ENCODE measurements at places on chromosomes 1 and 21.

GRCh38 chr1:102842606-102843005 lies 265.7 kb downstream of the COL11A1 start:
- DNase-seq, result no peak

DNA sequence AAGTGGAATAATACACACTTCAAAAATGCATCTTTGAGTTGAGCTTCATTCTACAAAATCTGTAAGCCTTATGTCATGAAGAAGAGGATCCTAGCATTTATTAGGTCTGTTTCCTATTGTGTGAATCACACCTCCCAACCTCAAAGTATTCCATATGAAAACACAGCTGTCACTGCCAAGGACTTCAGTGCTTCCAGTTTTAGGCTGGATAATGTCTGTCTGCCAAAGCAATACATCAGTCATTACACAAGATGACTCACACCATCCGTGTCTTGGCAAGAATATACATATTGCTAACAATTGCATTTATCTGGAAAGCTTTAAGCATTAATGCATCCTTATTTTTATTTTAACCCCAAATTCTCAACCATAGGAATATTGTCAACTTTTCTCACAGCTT lies 125.7 kb upstream of the TMPRSS15 start:
- DNase-seq, result peak; percentile 43

- no peak for DNase-seq
These were observed 46.9 kb upstream of the NADK start for GRCh38 chr1:1825217-1825616.

GRCh38 chr1:64675718-64676345 lies 69.0 kb upstream of the RAVER2 start:
- peak; percentile 35 for DNase-seq

GRCh38 chr1:36486439-36487335 lies 4.0 kb upstream of the CSF3R start:
- DNase-seq, result peak; percentile 50

GRCh38 chr1:29356663-29357062 lies 120.3 kb downstream of the PTPRU start:
- DNase-seq, result no peak

GRCh38 chr1:44646261-44647110 lies 27.8 kb downstream of the TMEM53 start:
- DNase-seq, result no peak

GRCh38 chr1:225897595-225898514 lies 8.9 kb upstream of the LEFTY1 start:
- no peak for DNase-seq

GRCh38 chr1:221724931-221725605 lies 16.8 kb downstream of the DUSP10 start:
- peak; percentile 88 for DNase-seq

- no peak for DNase-seq
These were observed 22.7 kb downstream of the COL6A2 start for GRCh38 chr21:46120301-46121285.

- peak; percentile 27 for DNase-seq
These were observed 136.6 kb downstream of the LYPLAL1 start for GRCh38 chr1:219310181-219310728.

GRCh38 chr1:194273660-194274059 lies 1087.2 kb upstream of the B3GALT2 start:
- no peak for DNase-seq

DNA sequence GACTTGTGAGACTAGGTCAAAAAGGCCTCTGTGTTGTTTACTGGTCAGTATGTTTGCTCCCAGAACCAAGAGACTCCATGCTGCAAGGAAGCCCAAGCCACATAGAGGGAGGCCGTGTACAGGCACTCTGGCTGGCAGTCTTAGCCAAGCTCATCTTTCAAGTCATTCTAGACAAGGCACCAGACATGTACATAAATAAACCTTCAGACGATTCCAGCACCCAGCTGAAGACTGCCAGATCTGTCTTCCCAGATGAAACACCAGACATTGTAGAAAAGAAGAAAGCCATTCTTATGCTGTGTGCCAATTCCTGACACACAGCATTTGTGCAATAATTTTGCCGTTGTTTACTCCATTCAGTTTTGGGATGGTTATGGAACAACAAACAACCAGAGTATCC lies 595.5 kb downstream of the KIF26B start:
- DNase-seq, result no peak

GRCh38 chr1:11984576-11984975 lies 4.3 kb downstream of the MFN2 start:
- no peak for DNase-seq

GRCh38 chr1:205604825-205605505 lies 26.8 kb downstream of the ELK4 start:
- peak; percentile 16 for DNase-seq

GRCh38 chr1:45493116-45493697 lies 2.2 kb upstream of the TESK2 start:
- peak; percentile 64 for DNase-seq

DNA sequence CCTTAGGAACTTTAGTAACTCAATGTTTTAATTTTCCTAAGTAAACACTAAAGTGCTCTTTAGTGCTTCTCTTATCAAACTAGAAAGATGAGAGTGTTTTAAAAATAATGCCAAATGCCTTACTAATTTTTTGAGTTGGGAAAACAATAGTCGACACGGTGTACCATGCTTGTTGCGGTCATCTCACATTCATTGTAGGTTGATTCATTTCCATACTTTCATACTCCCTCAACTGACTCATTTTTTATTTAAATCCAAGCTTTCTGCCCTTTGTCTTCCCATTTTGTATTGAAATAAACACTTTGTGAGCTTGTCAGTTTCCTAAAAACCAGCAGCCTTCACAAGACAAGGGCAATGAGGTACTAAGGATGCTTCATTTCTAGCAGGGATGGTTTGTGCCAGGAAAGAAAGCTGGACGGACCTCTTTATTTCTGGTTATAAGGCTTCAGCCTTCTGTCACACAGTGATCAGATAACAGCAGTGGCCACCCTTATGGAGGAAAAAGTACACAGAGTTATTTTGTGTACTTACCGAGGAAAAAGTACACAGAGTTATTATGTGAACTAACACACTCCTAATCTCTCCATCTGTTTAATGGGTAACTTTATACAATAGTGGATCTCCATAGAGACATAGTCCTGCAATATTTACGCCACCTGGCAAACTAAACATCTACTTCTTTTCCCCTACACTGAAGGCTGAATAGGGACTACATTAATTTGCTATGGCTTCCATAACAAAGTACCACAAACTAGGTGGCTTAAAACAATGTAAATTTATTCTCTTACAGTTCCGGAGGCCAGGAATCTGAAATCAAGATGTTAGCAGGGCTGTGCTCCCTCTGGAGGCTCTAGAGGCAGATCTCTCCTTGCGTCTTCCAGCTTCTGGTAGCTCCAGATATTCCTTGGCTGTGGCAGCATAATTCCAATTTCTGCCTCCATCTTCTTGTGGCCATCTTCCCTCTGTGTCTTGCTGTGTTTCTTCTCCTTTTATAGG lies 13.0 kb upstream of the CCDC190 start:
- no peak for DNase-seq

GRCh38 chr1:96521994-96522760 lies 199.4 kb upstream of the PTBP2 start:
- DNase-seq, result peak; percentile 59

DNA sequence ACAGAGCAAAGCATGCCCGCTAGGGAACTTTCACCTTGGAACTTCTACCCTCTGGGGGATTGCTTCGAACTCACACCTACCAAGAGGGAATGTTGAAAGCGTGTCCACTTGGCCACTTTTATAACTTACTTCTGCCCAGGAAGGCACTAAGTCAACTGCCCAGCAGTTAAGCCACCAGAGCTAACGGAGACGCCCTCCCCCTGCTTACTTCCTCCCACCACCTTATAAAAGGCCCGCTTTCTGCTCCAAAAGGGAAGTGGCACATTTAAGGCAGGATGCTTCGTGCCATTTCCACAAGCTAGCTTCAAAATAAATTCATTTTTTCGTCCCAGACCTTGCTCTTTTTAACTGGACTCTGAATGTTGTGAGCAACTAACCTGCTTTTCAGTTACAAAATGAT lies 3.2 kb upstream of the AK2 start:
- DNase-seq, result no peak

DNA sequence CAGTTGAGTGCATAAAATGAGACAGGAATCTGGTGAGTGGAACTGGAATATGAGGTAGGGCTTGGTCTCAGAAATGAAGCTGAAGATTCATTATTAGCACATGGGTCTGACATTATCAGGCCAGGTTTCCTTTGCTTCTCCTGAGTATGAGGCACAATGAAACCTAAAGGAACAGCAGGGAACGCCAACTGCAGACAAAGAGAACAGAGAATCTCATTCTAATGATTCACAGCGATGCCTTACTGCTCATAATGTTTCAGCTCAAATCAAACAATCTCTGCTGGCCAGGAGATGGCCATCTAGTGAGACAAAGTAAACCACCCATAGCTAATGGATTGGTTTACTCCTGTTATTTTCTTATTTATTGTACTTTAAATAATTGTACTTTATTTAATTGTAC lies 133.5 kb downstream of the C1orf21 start:
- DNase-seq, result no peak

DNA sequence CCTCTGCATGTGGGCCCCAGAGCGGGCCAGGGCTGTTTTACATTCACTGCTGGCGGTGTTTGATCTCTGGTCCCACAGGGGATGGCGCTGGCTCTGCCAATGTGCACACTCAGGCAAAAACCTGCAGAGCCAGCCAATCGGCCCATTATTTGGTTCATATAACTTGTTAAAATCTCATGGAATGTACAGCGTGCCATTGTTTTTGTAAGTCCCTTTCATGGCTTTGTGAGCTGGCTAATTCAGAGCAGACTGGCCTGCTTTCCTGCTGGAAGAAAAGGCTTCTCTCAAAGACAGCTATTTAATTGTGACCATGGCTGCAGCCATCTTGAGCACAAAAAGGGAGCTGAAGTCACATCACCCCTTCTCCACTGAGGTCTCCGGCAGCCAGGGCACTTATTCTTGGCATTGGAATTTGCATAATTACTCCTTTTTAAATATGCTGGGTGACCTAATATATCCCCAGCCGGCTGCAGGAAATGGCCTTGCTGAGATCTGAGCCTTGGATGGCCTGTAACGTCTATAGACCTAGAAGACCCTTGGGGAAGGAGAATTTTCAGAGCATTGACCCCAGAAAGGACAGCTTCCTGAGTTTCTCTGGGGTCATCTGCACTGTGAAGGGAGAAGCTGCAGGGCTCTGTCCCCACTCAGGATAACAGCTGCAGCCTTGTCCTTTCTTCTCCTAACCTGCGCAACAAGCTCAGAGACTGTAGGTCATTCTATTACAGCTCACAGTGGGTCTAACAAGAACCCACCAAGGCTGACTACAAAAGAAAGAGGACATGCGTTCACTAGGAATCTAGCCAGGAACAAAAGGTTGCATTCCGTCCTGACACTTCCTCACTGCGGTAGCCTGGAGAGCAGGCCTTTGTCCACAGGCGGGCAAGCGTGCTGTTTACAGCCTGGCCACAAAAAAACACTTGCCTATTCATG lies 45.8 kb downstream of the BCAR3 start:
- DNase-seq, result no peak

DNA sequence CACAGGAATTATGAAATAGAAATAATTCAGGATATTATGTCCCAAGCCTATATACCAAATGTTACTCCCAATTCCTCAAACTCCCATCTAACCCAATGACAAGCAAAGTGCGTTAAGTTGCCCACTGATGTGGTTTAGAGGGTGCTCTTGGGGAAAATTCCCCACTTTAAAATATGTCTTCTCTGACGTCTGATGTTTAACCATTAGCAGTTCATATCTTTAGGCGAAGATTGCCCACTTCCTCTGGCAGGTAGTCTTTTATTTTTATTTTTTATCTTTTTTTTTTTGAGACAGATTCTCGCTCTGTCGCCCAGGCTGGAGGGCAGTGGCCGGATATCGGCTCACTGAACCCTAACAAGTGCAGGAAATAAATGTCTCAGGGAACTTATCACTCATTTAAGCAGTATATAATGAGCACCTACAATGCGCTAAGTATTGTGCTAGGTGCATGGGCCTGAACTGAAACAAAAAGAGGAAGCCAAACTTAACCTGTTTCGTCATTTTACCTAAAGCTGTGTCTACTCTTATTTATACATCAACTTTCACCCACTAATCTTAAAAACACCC lies 1.3 kb upstream of the LYST start:
- no peak for DNase-seq

- DNase-seq, result peak; percentile 33
These were observed 16.8 kb upstream of the STMN1 start for GRCh38 chr1:25922971-25923552.

GRCh38 chr1:23566304-23566703 lies 7.0 kb upstream of the ID3 start:
- no peak for DNase-seq

GRCh38 chr1:222897527-222898190 lies 82.8 kb downstream of the DISP1 start:
- peak; percentile 19 for DNase-seq

GRCh38 chr1:187893471-187893870 lies 1064.7 kb downstream of the PLA2G4A start:
- DNase-seq, result no peak

- no peak for DNase-seq
These were observed 21.4 kb downstream of the RUNX3 start for GRCh38 chr1:24908591-24909259.

DNA sequence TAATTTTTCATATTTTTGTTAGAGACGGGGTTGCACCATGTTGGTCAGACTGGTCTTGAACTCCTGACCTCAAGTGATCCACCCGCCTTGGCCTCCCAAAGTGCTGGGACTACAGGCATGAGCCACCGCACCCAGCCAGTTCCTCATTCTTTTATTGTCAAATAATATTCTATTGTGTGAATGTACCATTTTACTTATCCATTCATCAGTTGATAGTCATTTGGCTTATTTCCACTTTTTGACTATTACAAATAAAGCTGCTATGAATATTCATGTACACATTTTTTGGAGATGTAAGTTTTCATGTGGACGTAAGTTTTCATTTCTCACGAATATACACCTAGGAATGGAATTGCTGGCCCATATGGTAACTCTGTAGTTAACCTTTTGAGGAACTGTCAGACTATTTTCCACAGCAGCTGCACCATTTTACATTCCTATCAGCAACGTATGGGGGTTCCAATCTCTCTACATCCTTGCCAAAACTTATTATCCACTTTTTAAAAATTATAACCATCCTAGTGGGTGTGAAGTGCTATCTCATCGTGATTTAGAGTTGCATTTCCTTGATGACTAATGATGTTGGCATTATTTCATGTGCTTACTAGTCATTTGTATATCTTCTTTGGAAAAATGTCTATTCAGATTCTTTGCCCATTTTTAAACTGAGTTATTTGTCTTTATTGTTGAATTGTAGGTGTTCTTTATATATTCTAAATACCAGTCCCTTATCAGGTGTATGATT lies 12.7 kb downstream of the PACC1 start:
- DNase-seq, result peak; percentile 37

- DNase-seq, result no peak
These were observed 13.1 kb downstream of the RNF187 start for GRCh38 chr1:228500143-228500734.

GRCh38 chr1:175878775-175879174 lies 135.4 kb upstream of the TNR start:
- DNase-seq, result no peak

GRCh38 chr1:184800876-184801275 lies 46.2 kb upstream of the EDEM3 start:
- DNase-seq, result no peak

GRCh38 chr1:50243939-50244338 lies 135.2 kb downstream of the ELAVL4 start:
- DNase-seq, result no peak

- no peak for DNase-seq
These were observed 11.9 kb downstream of the PODN start for GRCh38 chr1:53073868-53074311.

- DNase-seq, result peak; percentile 65
These were observed 97.9 kb upstream of the RGS1 start for GRCh38 chr1:192477630-192478029.

- no peak for DNase-seq
These were observed 7.6 kb downstream of the CLSTN1 start for GRCh38 chr1:9816199-9816598.

GRCh38 chr21:41289431-41289830 lies 27.2 kb upstream of the FAM3B start:
- no peak for DNase-seq
